ENCODE measurements at places on chromosomes 5 and 9.

DNA sequence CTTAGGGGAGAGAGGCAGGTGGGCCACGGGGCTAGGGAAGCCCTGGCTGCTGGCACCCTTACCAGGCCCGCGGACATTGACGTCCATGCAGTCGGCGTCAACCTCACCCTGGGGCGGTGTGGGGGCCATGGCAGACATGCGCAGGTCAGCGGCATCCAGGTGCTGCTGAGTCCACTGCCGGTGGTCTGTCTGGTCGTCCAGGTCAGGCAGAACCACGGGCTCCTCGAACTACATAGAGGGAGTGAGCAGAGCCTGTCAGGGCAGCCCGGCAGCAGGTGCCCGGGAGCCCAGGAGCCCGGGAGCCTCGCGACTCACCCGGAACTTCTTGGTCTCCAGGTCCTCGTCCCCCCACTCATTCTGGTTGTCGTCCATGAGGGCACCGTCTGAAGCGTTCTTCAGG lies 18.8 kb upstream of the SEC16A start:
- DNase-seq: no peak

- peak; percentile 70 for DNase-seq
Observed at GRCh38 chr5:125412561-125413495, 666.4 kb upstream of the ZNF608 start.

DNA sequence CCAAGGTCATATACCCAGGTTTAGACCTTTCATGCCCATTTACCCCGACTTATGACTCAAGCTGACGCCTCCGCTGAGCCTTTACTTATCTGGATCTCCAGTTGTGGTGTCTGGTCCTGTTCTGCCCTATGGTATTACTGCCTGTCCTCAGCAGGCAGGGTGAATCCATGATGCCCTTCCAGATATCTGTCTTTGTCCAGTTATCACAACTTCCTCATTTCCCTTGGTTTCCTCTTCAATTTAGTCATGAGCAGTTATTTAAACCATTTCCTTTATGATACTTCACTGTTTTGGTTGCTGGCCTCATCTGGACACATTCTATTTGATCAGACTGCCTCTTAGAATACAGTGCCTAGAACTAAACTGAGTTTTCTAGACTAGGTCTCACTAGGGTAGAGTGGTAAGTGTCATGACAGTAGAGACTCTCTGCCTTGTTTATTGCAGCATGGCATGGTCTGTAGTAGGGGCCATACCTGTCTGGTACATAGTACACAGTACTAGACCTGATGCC lies 93.3 kb downstream of the MELK start:
- DNase-seq: no peak

- no peak for DNase-seq
Observed at GRCh38 chr5:163410505-163410904, 26.9 kb upstream of the CCNG1 start.

DNA sequence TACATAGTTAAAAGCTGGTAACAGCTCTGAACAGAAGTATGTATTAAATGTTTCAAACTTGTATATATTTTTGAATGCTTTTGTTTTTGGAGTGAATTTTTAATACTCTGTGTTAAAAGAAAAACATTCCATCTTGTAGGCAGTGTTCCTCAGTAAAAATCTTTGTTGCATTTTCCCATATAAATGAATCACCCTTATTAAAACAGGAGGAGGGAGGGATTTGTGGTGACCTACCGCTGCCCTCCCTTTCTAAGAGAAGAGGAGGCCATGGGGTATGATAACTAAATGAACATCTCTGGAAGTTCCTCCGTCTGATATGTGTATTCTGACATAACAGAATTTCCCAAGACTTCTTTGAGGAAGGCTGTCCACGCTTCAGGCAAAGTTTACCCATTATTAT lies 53.4 kb downstream of the INIP start:
- DNase-seq: no peak

DNA sequence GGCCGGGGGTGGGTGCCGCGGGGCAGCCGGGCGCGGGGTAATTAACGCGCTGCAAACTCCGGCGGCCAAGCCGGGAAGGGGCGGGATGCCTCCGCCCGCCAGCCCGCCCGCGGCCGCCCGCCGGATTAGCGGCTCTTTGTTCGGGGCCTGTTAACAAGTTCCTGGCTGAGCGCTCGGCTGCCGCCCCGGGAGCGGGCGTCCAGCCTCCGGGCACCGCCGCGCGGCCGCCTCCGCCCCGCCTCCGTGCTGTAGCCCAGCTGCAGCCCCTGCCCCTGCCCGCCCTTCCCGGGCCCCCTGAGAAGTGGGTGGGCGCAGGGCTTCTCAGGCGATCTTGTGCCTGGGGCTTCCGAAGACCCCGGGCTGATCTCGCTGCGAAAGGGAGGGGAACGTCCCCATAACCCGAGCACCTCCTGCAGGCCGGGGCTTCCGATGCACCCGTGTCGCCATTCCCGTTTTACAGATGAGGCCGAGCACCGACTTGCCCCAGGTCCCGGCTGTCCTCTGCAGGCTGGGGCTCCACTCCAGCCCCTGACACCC lies 7.5 kb downstream of the UNC5A start:
- peak; percentile 94 for DNase-seq

Data from H7 (cell line).